Gastroesophageal sphincter (tissue), 4 donors: ENCODE measurements at places on chromosomes 5 and 9. TPM values are rescaled to one million over a fixed set of nuclear protein-coding genes. Genes with fewer than 3 reads are reported as not detected.

GRCh38 chr9:132800038-132800648 lies 77.9 kb downstream of the AK8 start:
- ATAC-seq, result peak; percentile 57

The SPINK1 gene
- total RNA-seq, result not detected

DNA sequence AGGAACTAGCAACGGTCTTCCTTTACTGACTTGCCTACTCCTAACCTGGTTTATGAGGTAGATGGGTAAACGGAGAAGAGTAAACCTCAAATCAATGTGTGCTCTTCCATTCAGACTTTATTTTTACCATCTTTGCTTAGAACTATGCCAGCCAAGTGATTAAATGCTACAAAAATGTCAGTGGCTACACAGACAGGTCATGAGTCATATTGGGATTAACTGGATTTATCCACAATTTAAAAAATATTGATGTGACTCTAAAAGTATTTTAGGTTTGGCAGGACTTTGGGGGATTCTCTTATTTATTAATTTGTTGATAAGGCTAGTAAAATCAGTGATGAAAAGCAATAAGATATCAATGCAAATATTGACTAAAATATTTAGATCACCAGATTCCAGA lies 275.0 kb downstream of the PLK2 start:
- no peak for ATAC-seq

DNA sequence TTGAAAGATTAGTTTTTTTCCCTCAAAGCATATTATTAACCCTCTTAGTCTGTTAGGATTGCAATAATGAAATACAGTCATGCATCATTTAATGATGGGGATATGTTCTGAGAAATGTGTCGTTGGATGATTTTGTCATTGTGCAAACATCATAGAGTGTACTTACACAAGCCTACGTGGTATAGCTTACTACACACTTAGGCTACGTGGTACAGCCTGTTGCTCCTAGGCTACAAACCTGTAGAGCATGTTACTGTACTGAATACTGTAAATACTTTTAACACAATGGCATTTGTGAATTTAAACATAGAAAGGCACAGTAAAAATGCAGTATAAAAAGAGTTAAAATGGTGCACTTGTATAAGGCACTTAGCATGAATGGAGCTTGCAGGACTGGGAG lies 132.7 kb downstream of the PDE8B start:
- ATAC-seq, result no peak

DNA sequence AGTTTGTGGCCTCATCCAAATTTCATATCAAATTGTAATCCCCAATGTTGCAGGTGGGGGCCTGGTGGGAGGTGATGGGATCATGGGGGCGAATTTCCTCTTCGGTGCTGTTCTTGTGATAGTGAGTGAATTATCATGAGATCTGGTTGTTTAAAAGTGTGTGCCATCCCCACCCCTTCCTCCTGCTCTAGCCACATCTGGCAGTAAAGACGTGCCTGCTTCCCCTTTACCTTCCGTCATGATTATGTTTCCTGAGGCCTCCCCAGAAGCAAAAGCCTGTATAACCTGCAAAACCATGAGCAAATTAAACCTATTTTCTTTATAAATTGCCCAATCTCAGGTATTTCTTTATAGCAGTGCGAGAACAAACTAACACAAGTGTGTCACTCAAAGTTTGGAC lies 71.0 kb upstream of the MOCS2 start:
- ATAC-seq, result no peak

The LVRN gene
- 4.2 TPM for total RNA-seq

The SPATA24 gene
- 1.8 TPM for total RNA-seq

The BTNL8 gene
- not detected for total RNA-seq
